ENCODE measurements at places on chromosomes 2 and 18.

DNA sequence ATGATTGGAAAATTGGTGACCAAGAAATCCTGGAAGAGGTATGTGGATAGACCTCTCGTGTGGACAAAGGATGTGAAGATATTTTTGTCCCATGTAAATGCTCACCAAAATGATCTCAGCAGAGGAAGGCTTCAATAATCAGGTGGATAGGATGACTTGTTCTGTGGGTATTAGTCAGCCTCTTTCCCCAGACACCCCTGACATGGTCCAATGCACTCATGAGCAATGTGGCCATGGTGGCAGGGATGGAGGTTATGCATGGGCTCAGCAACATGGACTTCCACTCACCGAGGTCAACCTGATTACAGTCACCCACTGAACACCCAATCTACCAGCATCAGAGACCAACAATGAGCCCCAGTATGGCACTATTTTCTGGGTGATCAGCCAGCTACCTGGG lies 20.2 kb downstream of the CHRNA1 start:
- no peak for DNase-seq

DNA sequence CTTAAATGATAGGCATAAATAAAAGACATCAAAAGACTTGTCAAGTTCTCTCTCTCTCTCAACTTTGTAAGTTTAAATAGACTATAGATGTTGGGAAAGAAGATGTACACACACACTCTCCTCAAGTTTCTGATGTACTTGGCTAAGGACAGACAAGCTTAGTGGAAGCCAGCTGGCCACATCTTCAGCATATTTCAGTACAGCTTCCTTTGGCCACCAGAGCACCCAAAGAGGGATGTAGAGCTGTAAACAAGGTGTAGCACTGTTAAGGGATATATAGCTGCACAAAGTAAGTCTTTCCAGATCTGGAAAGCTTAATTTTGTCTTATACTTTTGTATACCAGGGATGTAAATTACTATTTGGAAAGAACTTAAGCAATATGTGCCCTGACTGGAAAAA lies 64.3 kb upstream of the MSTN start:
- no peak for DNase-seq

- no peak for DNase-seq
Observed at GRCh38 chr2:150690870-150691269, 203.4 kb upstream of the RND3 start.

GRCh38 chr2:218819093-218819492 lies 12.5 kb downstream of the PRKAG3 start:
- DNase-seq, result no peak

GRCh38 chr18:77249569-77250500 lies at the start of gene GALR1:
GALR1 (plus strand) TSS chr18:77249848; CDS start chr18:77250549, 701 bp downstream.
- no peak for DNase-seq

DNA sequence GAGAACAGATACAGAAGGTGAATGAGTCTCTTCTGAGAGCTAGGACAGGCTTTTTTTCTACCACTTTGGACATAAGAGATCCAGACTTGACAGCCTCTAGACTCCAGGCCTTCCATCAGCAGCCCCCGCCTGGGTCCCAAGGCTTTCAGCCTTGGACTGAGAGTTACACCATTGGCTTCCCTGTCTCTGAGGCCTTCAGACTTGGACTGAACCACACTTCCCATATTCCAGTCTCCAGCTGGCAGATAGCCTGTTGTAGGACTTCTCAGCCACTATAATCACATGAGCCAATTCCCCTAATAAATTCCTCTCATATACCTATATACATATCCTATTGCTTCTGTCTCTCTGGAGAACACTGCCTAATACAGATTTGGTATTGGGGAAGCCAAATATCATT lies 128.2 kb downstream of the MCFD2 start:
- DNase-seq, result no peak

- no peak for DNase-seq
Observed at GRCh38 chr2:22521620-22522019, 863.4 kb upstream of the KLHL29 start.

DNA sequence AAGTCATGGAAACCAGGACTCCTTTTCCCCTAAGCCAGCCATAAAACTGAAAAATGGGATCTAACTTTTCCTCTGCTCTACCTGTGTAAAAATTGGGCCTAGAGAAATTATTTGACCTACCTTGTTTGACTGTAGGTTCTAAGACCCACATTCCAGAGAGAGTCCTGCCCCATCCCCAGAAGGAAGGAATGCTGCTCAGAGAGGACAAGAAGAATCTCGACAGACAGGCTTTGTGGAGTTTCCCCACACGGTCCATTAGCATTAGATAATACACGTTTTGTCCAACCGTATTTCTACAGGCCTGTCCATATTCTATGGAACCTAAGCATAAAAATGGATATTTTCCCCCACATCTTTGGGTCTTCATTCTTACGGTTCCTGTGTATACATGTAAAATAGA lies 403.3 kb downstream of the METTL4 start:
- DNase-seq, result no peak

DNA sequence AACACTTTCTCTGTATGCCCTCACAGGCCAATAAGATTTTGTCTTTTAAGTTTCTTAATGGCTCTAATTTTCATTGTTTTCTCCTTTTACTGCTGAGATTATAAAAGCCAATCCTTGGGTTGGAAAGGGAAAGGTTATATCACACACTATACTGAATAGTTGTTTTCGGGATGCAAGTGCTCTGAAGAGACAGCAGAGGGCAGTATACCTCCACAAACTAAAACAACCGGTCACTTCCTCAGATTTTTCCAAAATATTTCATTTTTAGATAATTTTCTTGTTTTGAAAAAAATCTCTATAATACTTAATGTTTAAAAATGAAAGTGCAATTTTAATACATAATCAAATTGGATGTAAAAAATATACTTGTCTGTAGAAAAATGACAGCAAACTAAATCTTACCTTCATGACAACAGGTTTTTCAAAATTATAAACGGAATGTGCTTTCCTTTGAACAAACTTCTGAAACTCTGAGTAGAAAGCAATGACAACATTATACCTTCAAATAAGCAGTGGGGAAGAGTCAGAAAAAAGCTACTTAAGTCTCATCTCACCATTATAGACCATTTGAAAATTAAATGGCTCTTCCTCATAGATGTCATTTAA lies 82.7 kb downstream of the ORC4 start:
- DNase-seq, result no peak

DNA sequence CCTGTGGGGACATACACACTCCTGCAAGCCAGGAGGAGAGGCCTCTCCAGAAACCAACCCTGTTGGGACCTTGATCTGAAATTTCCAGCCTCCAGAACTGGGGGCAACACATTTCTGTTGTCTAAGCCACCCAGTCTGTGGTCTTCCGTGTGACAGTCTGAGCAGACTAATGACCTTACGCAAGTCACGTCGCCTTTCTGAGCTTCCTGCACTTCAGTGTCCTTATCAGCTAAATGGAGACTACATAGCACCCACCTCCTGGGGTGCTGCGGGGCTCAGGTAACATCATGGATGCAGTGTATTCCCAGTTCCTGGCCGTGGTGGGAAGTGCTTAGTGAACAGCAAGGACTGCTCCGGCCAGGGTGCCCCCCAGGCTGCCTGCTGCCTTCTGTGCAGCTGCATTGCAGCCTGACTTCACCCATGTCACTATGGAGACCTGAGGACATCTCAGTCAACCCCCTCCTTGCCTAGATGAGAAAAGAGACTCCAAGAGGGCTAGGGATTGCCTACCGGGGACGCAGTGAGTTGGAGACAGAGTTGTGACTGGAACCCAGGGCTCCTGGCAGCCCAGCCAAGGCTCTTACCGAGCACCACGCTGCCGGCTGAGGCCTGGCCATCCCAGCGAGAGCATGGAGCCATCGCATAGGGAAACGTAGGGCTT lies 61.2 kb upstream of the FZD5 start:
- DNase-seq, result no peak
